ENCODE measurements at places on chromosomes 12 and 14. TPM values are rescaled to one million over a fixed set of nuclear protein-coding genes. Genes with fewer than 3 reads are reported as not detected.

DNA sequence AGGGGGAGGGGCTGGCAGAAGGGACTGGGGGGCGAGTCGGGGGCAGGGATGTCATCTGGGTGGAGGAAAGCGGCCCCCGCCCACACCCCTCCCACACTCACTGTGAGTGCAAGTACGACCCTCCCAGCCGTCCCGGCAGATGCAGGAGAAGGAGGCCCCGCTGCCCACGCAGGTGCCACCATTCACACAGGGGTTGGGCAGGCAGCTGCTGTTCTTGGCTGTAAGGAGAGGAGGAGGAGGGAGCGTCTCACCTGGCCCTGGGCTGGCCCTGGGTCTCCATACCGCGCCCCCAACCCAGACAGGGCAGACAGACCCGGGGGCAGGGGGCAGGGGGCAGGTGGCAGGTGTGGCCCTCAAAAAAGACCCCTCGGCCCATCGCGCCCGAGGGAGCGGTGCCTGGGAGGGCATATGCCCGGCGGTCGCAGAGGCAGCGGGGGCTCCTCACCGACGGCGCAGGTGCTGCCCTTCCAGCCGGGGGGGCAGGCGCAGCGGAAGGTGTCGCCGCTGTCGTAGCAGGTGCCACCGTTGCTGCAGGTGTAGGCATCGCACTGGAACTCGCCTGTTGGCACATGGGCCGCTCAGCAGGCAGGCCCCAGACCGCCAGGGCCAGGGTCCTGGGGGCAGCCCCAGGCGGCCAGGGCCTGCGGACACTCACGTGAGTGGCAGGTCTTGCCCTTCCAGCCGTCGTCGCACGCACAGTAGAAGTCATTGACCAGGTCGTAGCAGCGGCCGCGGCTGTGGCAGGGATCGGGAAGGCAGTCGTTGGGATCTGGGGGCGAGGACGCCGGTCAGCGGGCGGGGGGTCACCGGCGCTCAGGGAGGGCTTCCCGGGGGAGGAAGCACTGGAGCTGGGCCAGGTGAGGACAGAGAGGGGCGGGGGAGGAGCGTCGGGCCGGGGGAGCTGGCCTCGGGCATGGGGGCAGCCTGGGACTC, 20.6 kb downstream of the JAG2 start:
- peak; percentile 18 for DNase-seq

Gene KRT2
- not detected for total RNA-seq

Gene MIP
- not detected for total RNA-seq

DNA sequence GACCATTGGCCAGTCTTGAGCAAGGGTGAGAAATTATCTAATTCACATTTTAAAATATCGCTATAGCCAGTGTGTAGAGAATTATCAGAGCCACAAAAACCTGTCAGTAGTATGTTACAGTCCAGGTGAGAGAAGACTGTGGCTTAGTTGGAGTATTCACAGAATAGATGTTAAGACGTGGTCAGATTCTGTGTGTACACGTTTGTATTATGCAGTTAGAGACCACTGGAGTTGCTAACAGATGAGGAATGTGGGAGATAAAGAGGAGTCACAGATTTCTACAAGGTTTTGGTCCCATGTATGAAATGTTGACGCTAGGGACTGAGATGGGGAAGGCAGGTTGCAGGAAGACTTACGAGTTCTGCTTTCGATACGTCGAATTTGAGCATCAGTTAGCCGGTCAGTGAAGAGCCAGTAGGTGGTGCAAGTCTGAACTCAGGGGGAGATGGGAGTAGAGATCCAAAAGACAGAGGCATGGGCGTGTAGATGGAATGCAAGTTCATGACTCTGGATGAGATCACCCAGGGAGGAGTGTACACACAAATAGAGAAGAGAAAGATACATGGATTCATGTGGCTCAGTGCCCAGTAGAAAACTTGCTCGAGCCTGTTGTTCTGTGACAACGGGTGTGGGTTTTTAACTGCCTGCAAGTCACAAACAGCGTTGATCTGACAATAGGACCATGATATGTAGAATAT, 114.8 kb upstream of the FLRT2 start:
- peak; percentile 65 for DNase-seq

Gene CGRRF1
- total RNA-seq: 29.8 TPM

DNA sequence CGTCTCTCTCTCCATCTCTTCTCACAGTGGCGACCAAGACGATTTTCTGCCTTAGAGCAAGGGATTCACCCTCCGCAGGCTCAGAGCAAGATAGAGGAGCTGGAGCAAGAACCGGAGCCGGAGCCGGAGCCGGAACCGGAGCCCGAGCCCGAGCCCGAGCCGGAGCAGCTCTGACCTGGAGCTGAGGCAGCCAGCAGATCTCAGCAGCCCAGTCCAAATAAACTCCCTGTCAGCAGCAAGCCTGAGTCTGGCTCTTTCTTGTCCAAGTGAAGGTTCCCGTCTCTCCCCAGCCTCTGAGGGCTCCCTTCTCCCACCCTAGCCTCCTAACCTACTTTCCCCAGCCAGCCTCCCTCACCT, 5.9 kb downstream of the LAG3 start:
- no peak for DNase-seq

GRCh38 chr12:80045594-80045993, 53.7 kb upstream of the OTOGL start:
- no peak for DNase-seq
